ENCODE measurements at places on chromosomes 3 and 15.
A peak's percentile ranks its signal among the peaks of the same experiment; 100 is the strongest.

DNA sequence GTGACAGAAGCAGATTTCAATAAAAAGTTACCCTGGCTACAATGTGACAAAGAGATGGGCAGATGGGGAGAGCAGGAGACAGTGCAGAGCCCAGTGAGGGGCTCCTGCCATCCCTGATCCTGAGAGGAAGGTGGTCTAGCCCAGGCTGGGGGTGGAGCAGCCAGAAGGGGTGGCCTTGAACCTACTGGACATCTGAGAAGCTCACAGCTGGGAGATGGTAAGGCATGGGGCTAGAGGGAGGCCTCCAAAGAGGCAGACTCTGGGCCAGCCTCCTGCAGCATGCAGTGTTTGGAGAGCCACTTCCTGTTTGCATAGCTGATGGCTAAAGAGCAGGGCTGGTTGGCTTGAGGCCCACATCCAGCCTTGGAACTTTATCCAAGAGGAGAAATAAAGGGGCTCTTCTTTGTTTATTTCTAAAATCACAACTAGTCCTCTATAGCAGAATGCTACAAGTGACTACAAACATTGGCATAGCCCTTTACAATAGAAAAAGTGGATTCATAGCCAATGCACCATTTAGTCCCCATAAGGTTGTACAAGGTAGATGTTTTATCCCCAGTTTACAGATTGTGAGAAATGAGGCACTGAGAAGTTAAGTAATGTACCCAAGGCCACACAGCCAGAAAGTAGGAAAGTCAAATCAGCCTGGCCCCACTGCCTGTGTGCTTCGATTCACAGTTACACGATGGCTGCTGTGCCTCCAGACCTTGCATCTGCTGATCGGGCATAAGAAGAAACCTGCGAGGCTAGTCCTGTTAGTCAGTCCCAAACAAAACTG lies 4.6 kb downstream of the EFCC1 start:
- peak; percentile 6 for DNase-seq

DNA sequence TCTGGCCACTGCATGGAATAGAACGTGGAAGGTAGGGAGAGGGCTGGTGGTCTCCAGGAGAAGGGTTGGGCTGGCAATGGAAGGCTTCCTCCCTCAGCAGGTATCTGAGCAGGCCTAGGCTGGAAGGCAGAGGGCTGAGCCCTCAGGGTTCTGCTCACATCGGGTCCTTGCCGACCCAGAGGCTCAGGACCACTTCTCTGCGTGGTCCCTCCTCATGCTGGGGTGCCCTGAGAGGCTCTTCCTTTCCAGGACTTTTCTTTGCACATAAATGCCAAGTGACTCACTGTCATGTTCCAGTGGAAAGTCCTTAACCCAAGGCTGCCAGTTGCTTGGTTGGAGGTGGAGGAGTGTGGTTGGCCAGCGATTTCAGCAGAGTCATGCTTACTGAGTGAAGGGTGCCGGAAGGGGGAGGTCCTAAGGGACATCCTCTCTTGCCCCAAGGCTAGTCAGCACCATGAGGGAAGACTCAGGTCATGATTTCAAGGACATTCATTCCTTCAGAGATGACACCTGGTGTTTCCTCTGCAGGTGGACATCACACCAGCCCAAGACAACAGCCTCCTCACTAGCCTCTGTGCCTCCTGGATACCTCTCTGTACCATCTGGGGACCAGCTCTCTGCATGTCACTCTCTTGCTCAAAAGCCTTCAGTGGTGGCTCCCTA lies 8.2 kb downstream of the SLC6A6 start:
- DNase-seq, result peak; percentile 81

GRCh38 chr3:47859956-47860605 lies 57.1 kb downstream of the DHX30 start:
- no peak for DNase-seq

- peak; percentile 96 for DNase-seq
These were observed 141.0 kb downstream of the LPP start for GRCh38 chr3:188294823-188295487.

GRCh38 chr3:94887065-94887464 lies 824.2 kb downstream of the NSUN3 start:
- no peak for DNase-seq

- DNase-seq, result peak; percentile 96
These were observed 68.2 kb downstream of the POLQ start for GRCh38 chr3:121477589-121477988.

- DNase-seq, result no peak
These were observed 748.5 kb upstream of the CBLB start for GRCh38 chr3:106617276-106617675.

Data from fibroblast of upper back skin (primary cell).